Urinary bladder (tissue), 4 donors: ENCODE measurements at places on chromosomes 13 and 19. TPM values are rescaled to one million over a fixed set of nuclear protein-coding genes. Genes with fewer than 3 reads are reported as not detected.

The KIR3DL1 gene
- total RNA-seq: not detected

The ZNF728 gene
- total RNA-seq: 0.16 TPM

DNA sequence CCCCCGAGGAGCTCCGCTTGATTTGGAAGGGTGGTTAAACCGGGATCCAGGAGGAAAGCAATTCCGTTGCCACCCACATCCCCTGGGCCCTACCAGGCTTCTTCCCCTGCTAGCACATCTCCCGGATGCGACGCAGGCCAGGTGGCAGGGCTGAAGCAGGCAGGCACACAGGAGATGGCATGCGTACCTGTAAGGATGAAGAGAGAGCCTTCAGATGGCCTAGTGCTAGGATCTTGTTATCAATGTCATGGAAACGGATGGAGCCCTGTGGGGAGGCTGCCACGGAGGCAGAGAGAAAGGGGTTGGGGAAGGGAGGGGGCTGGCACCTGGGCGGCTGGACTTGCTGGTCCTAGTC, 8.5 kb upstream of the SOX1 start:
- DNase-seq: no peak

- DNase-seq: no peak
These were observed at the start of gene LACC1 for GRCh38 chr13:43879755-43880181. TSS of gene LACC1 (plus strand) at chr13:43879904. CDS start at chr13:43880986, 1,082 bp downstream.

GRCh38 chr19:13355356-13355755, 150.9 kb downstream of the CACNA1A start:
- no peak for DNase-seq

- DNase-seq: no peak
These were observed 16.4 kb upstream of the CYP2B6 start for GRCh38 chr19:40974633-40975037.
